T-helper 9 cell (primary cell): ENCODE measurements at places on chromosomes 5 and 9.

- DNase-seq = no peak
Measured at GRCh38 chr9:28056466-28056865, 483.2 kb upstream of the C9orf72 start.

DNA sequence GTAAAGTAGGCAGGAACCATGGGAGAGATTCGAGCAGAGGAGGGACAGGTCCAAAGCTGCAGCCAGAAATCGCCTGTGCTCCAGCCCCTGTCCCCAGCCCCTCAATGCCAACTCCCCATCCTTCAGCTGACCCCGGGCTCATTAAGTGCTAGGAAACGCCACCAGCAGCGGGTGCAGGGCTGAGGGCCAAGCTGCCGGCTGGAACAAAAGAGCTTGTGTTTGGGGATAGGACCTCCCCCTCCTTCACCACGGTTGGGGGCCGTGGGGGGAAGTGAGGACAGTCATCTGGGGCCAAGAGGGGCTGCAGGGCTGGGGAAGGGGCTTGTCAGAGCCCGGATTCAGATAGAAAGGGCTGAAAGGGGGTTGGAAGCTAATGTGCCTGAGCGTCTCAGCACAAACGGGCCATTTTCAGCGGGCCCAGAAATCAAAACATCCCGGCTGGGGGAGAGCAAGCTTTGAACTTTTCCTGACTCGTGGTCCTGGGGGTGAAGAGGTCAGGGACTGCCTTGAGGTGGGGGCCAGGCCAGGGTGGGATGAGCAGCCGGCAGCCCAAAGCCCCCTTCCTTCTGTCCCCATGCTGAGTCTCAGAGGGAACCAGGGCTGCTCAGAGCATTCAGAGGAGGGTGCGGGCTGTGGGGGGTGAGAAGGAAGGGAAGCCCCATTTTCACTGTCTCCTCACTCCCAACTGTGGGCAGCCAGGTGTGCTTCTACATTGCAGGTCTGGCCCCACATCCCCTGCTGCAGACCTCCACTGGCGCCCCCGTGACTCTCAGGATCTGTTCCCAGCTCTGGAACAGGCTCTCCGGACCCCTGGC is 69.4 kb upstream of the DAB2IP start:
- DNase-seq = no peak

DNA sequence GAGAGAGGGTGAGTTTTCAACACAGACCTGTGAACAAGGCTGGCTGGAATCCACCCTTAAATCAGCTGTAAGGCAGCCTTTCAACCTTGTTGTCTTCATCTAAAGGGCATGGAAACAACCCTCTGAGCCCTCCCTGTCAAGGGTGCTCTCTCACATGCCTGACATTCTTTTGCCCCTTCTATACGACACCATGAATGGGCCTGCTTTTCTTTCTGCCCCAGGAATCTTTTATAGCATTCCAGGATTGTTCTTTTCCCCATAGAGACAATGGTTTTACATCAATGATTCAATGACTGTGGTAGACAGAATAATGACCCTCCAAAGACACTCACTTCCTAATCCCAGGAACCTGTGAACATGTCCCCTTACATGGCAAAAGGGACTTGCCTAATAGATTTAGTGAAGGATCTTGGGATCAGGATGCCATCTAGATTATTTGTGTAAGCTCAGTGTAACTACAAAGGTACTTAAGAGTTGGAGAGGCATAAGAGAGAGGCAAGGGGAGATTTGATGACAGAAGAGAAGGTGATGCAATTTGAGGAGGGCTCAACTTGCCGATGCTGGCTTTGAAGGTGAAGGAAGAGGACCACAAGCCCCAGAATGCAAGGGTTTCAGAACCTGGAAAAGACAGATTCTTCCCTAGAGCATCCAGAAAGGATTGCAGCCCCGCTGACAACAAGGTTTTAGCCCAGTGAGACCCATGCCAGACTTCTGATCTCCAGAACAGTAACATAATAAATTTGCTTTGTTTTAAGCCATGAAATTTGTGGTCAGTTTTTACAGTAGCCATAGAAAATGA is 29.2 kb upstream of the HMHB1 start:
- no peak for DNase-seq

- DNase-seq = no peak
Measured at GRCh38 chr5:158716668-158717067, 383.0 kb downstream of the EBF1 start.

GRCh38 chr5:116572350-116573278 is 2.0 kb downstream of the SEMA6A start:
- DNase-seq = no peak
